ENCODE measurements at places on chromosomes 1 and 21.

GRCh38 chr1:22643928-22644327 lies 495 bp downstream of the C1QC start:
- DNase-seq = no peak

- peak; percentile 44 for DNase-seq
These were observed 48.9 kb downstream of the SKI start for GRCh38 chr1:2276803-2277580.

DNA sequence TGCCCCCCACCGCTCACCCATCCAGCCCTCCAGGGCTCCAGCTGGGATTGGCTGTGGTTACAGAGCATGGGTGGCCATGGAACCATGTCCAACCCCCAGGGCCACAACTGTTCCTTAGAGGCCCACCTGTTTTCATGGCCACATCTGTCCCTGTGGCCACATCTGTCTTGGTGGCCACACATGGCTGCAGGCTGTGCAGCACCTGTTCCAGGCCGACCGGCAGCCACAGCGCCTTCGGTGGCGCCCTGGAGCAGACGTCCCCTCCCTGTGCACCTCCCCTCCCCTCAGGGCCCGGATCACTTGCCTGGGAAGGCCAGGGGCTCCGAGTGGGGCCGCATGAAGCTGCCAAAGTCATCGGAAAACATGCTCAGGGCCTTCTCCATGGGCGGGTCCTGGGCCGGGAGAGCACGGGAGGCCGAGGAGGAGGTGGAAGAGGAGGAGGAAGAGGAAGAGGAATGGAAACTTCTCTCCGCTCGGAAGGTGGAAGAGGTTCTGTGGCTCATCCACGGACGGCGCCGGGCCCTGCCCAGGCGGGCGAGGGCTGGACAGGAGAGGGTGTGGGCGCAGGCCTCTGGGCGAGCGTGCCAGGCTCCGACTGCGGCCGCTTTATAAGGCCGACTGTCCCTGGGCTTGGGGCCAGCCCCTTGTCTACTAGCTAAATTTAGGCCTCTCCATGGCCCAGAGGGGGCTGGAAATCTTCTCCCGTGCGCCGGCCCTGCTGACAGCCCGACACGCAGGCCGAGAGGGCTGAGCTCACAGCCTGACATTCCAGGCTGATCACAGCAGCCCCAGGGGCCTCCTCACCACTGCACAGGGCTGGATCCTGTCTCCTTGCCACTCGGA lies at the start of gene HSPB7:
HSPB7 (minus strand) TSS at position 583 of the 843 bp plus-strand sequence; CDS start at position 503, 80 bp downstream.
- peak; percentile 84 for DNase-seq

DNA sequence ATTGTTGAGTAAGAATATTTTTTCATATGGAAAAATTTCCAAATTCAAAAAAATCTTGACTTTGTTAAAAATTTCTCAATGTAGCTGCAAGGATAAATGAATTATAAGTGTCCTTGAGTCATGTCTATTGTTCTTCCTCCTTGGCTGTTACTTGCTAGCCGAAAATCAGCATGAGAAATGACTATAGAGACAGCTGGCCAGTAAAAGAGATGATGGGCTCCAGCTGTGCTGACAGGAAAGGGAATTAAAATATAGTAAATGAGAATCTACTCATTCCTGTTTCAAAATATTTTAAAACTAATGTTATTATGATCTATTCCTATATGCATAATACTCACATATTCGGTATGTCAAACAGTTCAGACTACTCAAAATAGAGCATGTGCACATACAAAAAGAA lies 1292.6 kb downstream of the BRINP3 start:
- DNase-seq = no peak

- DNase-seq = no peak
These were observed 33.4 kb downstream of the SLAMF6 start for GRCh38 chr1:160489513-160490261.

DNA sequence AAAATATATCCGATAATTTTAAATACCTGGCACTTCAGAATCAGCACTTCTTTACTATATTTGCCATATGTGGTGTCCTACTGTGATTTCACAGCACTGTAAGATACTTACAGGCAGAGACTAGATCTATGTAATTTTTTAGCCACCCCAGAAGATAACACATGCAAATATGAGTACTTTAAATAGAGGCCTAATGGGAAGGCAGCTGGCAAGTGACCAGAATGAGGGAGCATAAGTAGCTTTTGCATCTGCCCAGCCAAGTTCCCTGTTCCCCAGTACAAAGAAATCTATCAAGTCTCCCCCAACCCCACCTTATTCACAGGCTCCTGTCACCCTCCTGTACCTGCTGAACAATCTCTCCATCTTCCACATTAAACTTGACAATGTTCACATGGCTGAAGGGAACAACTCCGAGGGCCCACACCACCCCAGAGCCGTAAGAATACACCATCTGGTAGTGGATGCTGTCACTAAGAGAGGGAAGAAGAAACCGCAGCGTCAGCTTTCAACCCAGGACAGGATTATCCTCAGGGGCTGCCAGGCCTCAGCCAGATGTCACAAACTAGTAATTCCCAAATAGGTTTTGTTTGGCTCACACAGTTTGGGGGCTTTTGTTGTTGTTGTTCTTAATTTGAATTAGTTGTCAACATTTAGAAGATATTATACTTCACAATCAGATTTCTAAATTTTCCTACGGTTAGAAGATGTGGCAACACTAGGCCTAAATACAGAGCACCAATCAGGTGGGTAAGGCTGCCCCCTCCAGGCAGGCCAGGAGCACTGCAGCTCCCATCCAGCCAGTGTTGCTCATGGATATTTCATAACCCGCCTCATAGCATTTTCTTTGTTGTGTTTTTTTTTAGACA lies 10.4 kb downstream of the EMC1 start:
- DNase-seq = peak; percentile 68

DNA sequence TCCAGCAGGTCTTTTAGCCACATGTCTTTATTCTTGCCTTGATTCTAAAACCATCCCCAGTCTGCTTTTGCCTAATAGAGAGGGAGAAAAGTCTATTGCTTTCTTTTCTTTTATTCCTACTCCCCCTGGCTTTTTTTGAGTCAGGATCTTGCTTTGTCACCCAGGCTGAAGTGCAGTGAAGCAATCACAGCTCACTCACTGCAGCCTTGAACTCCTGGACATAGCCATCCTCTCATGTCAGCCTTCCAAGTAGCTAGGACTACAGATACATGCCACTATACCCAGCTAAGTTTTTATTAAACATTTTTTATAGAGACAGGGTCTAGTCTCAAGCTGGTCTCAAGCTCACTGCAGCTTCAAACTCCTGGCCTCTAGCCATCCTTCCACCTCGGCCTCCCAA lies 72.5 kb upstream of the PAXBP1 start:
- no peak for DNase-seq

- DNase-seq = no peak
These were observed at the start of gene LRRC52 for GRCh38 chr1:165543532-165544438. Gene LRRC52, plus strand, starts transcription at chr1:165544000. Its CDS starts 297 bp downstream, at chr1:165544297.

DNA sequence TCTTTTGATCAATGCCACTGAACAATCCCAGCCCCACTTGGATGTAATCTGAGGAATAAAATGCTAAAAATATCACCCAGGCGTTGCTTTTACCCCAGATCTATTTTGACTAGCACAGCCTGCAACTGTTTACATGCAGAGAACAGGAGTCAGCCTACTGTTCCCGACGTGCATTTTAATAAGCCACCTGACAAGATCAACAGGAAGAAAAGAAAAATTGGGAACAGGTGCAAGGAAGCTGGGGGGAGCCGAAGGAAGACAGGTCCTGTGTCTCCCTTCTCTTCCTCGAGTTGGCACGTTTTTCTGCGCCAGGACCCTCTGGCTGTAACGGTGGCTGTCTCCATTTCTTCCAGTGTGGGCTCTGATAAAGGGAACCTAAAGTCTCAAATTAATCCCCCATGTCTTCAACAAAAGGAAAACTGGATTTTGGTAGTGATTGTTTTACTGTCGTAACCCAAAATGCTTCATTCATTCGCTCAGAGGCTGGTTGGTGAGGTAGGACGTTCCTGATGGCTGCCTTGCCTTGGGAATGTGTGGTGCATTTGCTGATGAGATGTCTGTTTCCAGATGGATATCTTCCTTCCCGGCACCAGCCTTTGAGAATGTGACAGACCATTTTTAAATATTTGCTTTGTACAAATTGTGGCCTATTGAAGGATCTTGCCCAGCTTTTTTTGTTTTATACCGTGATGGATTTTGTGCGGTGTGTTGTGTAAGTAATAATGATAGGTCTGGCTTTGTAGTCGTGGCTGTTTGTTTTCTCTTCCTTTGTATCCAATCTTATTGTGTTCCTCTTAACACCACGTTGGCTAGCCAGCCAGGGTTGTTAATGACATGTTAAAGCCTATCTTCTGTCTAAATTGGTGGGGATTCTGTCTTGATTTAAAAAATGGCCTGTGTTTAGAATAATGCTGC lies 117.5 kb downstream of the C1orf21 start:
- no peak for DNase-seq

DNA sequence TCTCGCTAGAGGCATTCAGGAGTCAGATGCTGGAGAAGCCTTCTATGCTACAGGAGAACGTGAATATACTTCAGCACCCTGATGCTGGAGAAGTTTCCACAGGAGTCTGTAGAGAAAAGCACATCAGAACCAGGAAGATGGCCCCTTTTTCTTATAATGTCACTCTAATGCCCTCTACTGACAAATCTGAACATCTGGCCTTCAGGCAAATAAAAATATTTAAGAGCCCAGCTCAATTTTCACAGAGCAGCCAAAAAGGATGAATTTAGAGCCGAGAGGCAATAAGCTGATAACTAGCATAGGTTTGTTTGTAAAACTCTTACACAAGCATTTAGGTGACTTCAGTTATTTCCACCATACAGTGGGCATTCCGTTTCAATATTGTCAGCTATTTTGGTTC lies 3.8 kb upstream of the RRP15 start:
- DNase-seq = no peak

DNA sequence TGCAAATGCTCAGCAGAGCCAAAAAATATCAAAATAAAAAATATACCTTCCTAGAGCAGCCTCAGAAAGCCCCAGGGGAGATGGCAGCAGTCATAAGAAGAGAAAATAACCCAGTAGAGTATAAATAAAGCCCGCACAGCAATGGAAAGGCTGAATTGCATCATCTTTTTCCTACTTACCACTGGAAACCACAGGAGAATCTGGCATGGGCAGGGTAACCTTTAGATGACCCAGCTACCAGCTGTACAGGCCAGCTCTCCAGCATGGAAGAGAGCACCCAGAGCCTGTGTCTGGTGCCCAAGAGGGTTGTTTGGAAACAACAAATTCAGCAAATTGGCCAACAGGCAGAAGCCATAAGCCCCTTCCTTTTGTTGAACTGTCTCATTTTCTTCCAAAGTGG lies 253.1 kb downstream of the OMA1 start:
- no peak for DNase-seq

- DNase-seq = peak; percentile 80
These were observed 4.2 kb downstream of the GLIS1 start for GRCh38 chr1:53734650-53735211.

- no peak for DNase-seq
These were observed 34.8 kb upstream of the SLC19A1 start for GRCh38 chr21:45576838-45577737.

DNA sequence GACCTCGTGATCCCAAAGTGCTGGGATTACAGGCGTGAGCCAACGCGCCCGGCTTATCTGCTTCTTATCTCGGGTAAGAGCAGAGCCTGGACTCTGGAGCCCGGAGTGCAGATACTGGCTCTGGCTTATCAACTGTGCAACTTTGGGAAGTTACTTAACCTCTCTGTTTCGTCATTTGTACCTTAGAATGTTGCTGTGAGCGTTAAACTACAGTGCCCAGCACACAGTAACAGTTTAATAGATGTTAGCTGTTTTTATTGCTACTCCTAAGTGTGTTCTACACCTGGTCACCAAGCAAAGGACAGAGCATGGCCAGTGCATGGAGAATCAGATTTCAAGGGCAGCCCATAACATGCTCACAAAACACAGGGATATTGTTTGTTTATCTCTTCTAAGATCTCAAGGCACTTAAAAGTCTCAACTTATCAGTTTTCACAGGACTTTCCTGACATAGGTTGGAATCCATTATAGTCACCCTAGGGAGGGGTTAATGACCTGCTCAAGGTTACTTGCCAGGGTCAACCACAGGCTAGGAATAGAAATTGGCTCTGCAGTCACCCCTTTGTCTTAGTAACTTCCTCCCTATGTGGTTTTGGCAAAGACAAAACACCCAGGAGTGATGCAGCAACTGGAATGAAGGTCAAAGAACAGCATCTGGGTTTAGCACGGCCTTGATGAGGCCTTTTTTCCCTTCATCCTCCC lies 22.5 kb upstream of the SRP9 start:
- peak; percentile 93 for DNase-seq

GRCh38 chr1:226629210-226629895 lies 80.8 kb downstream of the STUM start:
- no peak for DNase-seq

GRCh38 chr1:232501854-232502253 lies 128.1 kb downstream of the SIPA1L2 start:
- DNase-seq = peak; percentile 42

- DNase-seq = no peak
These were observed 102.0 kb upstream of the BRINP3 start for GRCh38 chr1:190579552-190580193.

- DNase-seq = no peak
These were observed 282.7 kb downstream of the KIF26B start for GRCh38 chr1:245437369-245438062.

GRCh38 chr1:29114654-29115053 lies 9.0 kb downstream of the TMEM200B start:
- DNase-seq = no peak

DNA sequence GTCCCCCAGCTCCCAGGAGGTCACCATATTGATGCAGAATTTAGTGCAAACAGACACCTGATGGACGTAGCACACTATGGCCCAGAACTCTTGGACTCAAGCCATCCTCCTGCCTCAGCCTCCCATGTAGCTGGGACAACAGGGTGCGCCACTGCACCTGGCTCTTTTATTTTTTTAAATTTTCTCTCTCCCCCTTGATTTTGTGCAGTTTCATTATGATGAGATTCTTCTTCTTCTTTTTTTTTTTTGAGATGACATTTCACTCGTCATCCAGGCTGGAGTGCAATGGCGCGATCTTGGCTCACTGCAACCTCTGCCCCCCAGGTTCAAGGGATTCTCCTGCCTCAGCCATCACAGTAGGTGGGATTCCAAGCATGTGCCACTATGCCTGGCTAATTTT lies 63.8 kb downstream of the RPS6KA1 start:
- no peak for DNase-seq

DNA sequence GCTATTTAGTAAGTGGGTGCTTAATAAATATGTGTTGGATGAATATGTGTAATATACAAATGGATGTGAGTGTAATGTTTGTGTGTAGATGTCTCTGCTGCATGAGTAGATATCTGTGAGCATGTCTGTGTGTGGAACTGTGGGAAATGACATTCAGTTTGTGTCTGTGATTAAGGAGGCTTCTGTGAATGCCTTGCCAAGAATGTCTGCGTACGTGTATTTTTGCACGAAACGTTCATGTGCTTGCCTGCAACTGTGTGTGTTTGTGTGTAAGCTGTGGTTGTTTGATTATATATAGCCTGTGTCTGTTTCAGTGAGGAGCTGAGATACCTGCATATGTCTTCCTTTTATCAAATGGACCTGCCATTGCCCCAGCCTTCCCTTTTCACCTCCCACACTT lies 13.8 kb downstream of the DMBX1 start:
- DNase-seq = no peak

- peak; percentile 72 for DNase-seq
These were observed 101.6 kb downstream of the DMRTB1 start for GRCh38 chr1:53560581-53561502.

All from fibroblast of gingiva (primary cell).